ENCODE measurements at places on chromosomes 3 and 15.

DNA sequence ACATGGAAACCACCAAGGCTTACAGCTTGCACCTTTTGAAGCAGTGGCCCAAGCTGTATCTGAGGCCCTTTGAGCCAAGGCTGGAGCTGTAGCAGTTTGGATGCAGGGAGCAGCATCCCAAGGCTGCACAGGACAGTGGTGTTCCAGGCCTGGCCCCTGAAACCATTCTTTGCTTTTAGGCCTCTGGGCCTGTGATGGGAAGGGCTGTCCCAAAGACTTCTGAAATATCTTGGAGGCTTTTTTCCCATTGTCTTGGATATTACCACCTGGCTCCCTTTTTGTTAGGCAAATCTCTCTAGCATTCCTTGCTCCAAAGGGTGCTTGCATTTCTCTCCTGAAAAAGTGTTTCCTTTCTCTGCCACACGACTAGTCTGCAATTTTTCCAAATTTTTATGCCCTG lies 302.8 kb upstream of the MDFIC2 start:
- DNase-seq = no peak

DNA sequence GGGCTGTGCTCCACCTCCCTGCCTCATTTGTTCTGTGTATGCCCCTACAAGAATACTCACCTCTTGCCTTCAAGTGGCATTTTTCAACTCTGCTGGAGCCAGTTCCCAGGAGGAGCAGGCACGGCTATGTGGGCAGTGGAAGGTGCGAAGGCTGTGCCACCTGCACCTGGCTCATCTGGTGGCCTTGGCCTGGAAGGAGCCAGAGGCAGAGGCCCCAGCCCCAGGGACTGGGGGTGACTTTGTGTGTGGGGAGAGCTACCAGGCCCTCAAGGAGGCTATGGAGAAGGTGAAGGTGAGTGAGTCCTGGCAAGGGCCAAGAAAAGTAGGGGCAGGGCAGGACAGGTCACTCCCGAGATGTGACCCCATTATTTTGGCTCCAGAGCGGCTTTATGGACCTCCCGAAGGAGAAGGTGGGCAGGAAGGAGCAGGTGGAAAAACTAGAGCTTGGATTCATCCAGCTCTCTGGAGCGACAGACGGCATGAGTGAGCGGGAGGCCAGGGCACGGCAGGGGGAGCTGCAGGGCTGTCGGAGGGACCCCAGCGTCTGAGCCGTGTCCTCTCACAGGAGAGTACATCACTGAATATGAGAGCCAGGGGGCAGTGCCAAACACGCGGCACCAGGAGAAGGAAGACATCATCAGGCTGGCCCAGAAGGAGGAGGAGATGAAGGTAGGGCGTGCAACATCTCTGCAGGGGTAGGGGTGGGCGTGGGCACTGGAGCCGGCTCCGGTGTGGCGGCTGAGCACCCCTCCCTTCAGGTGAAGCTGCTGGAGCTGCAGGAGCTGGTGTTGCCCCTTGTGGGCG lies 57.3 kb upstream of the UBE2Q2 start:
- DNase-seq = peak; percentile 45

DNA sequence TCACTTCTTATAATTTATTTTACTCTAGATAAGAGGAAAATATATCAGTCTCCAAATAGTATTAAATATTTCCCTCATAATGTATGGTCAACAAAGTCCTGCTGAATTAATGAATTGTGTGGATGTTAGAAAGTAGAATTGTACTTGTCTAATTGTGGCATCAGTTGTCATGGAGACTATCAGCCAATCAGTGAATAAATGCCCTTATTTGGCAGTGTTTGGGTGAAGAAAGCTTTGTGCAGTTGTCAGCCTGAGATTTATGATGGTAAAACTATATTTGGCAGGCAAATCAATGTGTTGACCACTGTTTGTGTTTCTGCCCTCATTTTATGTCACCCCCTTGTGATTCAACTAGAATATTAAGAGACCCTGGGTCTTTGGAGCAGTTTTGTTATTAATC lies 293.6 kb upstream of the MDFIC2 start:
- peak; percentile 24 for DNase-seq

- no peak for DNase-seq
These were observed 38.7 kb upstream of the UMPS start for GRCh38 chr3:124691599-124691998.

DNA sequence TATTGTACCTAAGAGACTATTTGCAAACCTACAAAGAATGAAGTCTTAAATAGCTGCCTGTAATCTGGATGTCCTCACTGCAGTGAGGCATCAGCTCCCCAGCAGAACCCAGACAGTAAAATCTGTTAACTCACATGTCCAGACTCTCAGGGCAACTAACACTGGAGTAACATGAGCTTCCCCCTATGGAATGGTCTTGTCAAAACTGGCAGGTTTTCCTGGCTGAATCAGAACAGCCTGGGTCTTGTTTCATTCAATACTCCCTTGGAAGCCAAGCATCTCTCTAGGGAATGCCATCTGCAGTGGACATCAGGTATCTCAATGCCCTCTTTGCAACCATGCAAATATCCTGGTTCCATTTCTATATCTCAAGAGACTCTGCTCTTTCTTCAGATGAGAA lies 24.4 kb downstream of the PTPN9 start:
- DNase-seq = no peak

GRCh38 chr15:60413231-60413824 lies 15.5 kb upstream of the ANXA2 start:
- DNase-seq = no peak

DNA sequence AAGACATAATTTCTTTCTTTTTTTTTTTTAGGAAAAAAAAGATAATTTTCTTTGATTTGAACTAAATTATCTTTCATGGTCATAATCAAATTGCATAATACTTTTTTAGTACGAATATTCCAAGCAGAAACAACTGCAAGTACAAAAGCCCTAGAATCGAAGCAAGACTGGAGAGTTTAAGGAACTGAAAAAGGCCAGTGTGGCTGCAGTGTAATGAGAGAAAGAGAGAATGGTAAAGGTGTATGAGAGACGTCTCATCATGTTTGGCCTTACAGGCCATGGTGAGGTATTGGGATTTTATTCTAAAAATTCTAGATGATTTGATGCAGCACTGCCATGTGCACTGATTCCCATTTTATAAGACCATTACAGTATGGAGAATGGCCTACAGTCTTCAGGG lies 180.9 kb downstream of the SUCNR1 start:
- DNase-seq = no peak

DNA sequence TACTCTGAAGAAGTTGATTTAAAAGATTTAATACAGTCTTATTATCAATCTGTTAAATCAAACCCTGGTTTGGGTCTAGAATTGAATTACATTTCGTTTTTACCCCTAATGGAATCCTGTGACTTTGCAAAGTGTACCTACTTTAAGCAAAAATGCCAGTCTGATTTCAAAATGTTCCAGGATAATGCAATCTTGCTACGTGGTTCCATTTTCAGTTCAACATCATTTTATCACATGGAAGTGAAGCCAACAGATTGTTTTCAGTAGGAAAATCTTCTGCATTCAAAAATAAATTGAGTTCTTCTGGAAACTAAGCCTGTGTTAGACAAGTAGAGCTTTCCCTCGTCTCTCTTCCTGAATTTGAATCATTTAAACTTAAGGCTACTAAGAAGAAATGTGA lies 356.4 kb downstream of the CHST2 start:
- DNase-seq = no peak

- DNase-seq = no peak
These were observed 38.4 kb downstream of the TMEM158 start for GRCh38 chr3:45187694-45188141.

DNA sequence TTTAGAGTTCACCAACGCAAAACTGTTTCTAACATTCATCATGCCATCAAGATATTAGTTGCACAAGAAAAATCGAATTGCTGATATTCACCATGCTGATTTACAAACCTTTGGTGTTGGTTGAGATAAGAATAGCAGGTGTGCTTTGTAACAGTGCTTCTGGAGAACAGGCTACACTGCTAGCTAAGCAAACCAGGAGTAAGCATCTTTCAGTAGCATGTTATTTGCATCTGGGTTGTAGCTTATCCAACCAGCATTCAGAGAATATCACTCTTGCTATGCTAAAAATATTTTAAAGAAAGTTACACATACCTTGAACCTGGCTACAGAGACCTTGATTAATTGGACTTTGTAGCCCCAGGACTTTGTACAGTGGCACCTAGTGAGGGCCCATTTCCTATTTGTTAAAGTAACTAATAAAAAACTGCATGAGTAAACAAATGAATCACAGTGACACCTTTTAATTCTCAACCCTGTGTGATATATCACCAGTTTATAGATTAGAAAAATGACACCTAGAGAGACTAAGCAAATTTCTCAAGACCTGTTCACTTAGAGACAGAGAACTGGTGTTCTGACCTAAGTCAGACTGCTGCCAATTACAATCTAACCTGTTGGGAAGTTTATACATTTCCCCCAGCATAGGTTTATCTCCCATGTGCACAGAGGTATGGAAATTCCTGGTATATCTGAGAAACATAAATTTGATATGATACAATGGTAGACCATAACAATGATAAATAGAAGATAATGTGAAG lies 435.5 kb upstream of the TGFBR2 start:
- DNase-seq = no peak

DNA sequence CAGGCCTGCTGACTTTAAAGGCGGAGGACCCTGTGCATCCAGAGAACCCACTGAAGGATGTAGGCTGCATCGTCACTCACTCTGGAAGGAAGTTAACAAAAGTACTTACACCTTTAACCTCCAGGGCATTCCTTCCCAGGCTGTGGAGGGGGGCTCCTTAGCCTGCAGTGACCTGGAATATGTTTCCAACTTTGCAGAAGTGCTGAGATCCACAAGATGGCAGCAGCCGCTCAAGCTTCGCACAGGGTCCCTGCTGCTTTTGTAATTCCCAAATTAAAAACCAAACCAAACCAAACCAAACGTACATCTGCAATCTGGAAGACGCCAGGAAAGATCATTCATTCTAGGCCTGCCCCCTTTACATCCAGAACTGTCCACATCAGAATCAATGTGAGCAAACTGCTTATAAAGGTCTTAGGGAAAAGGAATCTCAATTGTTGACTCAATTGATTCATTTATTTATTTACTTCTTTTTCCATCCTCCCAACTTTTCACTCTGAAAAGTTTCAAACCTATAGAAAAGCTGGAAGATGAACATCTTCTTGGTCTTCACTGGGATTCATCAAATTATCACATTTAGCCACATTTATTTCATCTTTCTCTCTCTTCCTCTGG lies 70.5 kb upstream of the KLHL25 start:
- peak; percentile 65 for DNase-seq

DNA sequence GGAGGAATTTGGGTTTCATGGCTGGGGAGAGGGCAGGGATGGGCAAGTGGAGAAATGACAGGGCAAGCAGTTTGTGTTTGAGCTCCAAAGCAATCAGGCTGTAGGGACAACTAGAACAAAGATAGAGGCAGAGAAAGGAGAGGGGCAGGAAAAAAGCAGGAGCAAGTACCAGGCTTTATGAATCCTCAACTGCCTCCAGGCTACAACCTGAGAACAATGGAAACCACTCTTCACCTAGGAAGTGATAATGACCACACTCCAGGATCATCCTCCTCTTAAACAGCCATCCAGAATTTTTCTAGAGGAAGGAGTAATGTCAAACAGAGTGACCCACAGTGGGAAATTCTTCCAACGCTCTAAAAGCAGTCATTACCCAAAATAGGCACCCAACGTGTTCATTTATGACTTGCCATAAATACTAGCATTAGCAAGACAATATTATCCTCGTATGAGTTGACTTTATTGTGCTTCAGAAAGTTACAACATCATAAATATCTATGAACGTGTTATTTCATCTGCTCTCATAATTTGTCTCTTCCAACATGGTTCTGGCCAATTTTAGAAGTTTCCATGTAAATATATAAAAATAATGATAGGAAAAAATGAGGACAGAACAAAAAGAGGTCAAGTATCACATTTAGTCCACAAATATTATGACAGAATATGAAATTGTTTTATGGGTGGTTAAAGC lies 50.5 kb downstream of the TNFAIP8L3 start:
- DNase-seq = no peak

DNA sequence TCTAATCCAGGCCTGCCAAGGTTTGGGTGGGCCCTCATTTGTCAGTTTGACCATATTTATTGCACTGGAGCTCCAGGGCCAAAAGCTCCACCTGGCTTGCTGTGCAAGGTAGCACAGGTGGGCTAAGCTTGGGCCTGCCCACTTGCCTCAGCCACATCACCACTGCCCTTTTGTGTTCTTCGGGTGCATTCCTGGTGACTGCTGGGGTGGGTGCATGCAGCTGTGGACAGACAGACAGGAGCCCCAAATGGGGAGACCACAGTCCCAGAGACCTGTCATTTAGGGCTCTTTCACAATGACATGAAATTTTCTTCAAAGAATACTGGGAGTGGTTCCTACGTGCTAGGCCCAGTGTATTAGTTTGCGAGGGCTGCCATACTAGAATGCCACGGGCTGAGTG lies 2.7 kb downstream of the MESP2 start:
- no peak for DNase-seq

- DNase-seq = no peak
These were observed 14.2 kb downstream of the MRAS start for GRCh38 chr3:138362538-138362937.

DNA sequence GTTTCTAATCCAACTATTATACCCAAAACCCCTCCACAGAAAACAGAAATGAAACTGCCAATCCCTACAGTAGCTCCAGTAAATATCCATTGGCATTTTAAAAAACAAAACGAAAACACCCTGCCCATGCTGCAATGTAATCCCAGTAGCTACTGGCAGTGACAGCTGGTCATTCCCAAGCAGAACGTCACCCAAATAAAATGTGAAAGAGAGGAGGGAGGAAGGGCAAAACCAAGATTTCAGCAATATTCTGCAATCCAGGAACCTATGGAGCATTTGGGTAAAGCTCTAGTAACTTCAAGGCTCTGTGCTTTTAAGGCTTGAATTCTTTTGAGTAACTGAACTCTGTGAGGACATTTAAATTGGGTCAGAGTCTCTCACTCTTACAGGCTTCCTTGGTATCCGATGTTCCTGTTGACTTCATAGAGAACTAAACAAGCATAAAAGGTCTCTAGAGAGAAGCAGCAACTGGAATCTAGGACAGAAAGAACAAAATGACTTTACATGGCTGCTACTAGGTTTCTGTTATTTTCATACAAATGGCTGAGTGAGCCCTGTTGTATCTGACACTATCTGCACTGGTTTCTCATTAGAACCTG lies 136.2 kb downstream of the TNIK start:
- DNase-seq = no peak

- DNase-seq = no peak
These were observed 45.3 kb downstream of the BFSP2 start for GRCh38 chr3:133445108-133445507.

GRCh38 chr3:128950223-128950938 lies 43.5 kb downstream of the CFAP92 start:
- DNase-seq = no peak

- no peak for DNase-seq
These were observed 65.3 kb upstream of the SNRK start for GRCh38 chr3:43221076-43221475.
